ENCODE measurements at places on chromosomes 4 and X.

GRCh38 chrX:133175605-133176004, 42.5 kb downstream of the TFDP3 start:
- DNase-seq = no peak

DNA sequence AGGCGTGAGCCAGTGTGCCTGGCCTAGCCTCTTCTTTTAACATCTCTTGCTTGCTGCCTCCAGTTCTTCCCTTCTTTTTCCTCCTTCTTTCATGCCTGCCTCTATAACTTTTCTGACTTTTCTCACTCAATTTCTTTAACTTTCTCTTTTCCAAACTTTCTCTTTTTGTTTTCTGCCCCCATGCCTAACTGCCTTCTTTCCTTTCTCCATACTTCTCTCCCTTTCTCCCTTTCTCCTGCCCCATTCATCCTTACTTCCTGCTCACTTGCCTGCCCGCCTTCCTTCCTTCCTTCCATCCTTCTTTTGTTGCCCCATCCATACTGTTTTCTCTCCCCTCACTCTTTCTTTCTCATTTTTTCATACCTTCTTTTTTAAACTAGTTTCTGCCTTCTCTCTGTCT, 105.2 kb downstream of the RBMX2 start:
- DNase-seq = no peak

- no peak for DNase-seq
Measured at GRCh38 chr4:61149278-61149677, 50.8 kb upstream of the ADGRL3 start.

GRCh38 chr4:57104706-57105560, 5.3 kb downstream of the IGFBP7 start:
- DNase-seq = no peak

- DNase-seq = peak; percentile 39
Measured at GRCh38 chr4:1416051-1416947, 10.1 kb upstream of the NKX1-1 start.

DNA sequence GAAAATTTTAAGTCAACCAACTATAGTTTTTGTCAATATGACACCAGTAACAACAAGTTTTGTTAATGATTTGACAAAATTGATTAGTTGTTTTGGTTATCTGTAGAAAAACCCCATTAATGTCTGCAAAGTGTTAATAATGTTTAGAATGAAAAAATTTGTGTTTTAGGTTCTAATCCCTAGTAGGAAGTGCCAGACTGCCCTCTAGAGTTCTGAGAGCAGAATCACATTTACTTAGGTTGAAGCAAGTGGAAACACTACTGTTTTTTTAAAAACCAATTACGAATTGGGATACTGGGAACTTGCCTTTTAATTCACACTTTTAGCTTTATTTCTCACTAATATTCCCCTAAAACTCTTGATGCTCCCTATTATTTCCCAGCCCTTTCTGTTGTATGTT, 101.1 kb upstream of the CYLC1 start:
- no peak for DNase-seq

- DNase-seq = no peak
Measured at GRCh38 chr4:142354794-142355420, 491.2 kb downstream of the INPP4B start.

- no peak for DNase-seq
Measured at GRCh38 chrX:45907786-45908185, 637.4 kb downstream of the ZNF674 start.

GRCh38 chrX:103536071-103536470, 16.8 kb upstream of the RAB40A start:
- DNase-seq = no peak

GRCh38 chr4:2637956-2638552, 101.6 kb downstream of the FAM193A start:
- DNase-seq = no peak

GRCh38 chr4:176910646-176911045, 117.9 kb upstream of the VEGFC start:
- DNase-seq = no peak

DNA sequence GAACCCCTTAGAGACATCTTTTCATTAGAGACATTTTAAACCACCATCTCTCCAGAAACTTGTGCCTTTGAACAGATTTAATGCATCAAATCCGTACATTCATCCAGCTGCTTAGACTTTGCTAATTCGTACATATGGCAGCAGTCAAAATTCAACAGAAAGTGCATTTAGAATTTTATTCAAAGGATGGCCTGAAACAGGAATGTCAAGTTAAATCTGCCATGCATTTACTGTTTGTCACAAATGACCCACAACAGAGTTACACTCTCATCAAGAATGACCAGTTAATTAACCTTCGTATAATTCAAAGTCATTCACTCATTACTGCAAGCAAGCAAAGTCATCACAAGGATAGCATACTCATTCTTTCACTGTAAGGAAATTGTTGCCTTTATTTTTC, 284.3 kb downstream of the SLC7A11 start:
- DNase-seq = no peak

DNA sequence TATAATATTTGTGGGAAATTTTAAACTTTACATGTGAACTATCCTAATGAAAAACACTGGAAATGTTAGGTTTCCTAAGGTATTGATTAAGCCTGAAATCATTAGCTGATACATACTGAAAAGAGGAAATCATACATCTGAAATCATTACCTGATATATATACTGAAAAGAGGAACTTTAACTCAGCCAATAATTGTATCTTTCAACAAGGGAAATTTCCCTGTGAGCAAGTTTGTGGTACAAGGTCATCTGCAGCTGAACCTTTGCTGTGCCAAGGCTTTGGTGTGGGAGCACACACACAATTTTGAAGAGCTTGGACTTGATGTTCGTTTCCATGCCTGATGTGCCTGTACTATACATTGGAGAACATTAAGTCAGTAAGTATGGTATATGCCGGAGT, 131.9 kb upstream of the USP9X start:
- no peak for DNase-seq

DNA sequence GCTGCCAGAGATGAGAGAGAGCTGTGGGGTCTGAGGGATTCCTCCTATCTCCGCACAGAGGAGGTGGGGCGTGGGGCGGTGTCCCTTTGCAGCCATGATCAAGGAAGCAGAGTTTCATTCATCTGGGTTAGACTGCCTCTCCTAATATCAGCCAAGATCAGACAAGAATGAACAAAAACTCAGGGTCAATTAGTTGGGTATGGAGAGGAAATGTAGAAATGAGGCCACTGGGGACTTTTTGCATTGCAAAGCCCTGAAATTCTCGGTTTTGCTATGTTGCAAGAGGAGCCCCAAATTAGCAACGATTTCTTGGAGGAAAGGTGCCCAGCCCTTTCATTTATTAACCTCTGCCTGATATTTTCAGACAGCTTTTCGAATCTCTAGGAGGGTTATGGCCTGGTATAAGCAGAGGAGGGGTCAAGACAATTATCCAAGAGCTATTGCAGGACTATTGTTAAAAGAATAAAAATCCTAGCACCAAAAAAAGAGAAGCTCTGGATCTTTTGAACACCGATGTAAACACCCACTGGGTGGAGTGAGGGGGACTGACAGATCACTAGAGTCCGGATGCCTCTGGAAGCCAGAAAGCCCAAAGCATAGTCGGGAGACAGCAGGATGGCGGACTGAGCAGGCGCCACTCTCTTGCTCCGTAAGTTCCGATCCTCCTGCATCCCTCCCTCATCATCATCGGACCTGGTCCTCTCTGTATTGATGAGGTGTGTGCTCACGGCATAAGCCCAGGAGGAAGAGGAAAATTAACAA, 34.4 kb upstream of the ACSL1 start:
- DNase-seq = no peak

DNA sequence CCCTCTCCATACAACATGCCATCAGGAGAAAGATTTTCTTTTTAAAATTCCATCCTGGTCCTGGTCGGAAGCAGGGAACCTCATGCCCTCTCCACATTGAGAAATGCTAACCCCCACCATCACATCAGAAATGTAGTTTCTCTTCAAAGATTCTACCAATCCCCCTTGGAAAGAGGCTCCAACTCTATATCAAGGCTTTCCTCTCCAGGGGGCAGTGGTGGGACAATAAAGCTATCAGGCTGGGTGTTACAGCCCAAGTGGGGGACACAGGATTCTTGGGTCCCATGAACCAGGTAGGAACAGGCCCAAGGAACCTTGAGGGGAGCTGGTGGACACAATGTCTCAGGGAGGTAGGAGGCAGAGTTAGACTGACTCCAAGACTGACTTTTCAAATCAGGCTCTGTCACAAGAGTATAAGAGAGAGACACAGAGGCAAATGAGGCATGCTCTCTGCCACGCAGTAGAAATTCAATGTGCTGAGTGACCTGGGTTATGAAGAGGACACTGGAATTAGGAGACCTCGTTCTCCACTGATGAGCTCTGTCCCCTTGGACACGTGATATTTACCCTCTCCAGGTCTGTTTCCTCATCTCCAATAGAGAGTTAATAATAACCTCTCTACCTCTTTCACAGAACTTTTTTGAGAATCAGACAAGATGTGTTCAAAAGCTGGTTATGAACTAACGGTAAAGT, 4.5 kb downstream of the GJB1 start:
- no peak for DNase-seq

DNA sequence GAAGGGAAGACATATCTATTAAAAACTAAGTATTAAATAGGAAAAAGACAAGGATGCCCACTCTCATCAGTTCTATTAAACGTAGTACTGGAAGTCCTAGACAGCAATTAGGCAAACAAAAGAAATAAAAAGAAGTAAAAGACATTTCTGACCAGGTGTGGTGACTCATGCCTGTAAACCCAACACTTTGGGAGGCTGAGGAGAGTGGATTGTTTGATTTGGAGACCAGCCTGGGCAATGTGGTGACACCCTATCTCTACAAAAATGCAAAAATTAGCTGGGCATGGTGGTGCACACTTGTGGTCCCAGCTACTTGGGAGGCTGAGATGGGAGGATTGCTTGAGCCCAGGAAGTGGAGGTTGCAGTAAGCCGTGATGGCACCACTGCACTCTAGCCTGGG, 1071.8 kb downstream of the FAT4 start:
- no peak for DNase-seq

- DNase-seq = no peak
Measured at GRCh38 chrX:24081661-24082154, 27.0 kb downstream of the EIF2S3 start.

DNA sequence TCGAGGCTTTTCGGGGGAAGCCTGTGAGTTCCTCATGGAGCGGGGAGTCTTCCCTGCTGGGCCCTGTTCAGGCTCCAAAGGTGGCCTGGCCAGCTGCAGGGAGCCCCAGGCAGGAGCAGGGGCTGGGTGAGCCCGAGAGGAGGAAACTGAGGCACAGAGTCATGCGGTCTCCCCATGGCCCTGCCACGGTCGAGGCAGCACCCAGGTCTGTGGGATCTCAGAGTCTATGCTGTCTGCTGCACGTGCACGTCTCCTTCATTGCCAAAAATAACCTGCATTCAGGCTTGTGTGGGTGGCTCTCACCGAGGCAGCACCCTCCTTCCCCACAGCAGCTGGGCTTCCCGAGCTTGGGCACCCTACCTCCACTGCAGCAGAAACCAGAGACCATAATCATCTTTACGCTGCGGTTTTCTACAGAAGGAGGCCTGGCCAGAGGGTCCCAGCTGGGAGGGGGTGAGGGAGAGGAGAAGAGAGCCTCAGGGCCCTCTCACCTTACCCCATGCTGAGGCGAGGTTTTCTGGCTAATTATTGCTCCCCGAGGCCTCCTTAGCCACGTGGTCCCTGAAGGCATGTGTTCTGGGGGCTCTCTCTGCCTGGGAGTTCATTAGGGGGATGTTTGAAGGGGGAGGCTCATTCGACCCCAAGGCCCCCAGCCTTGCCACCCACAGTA, 64.3 kb downstream of the CPZ start:
- DNase-seq = no peak

Data from 8988T (cell line).